ENCODE measurements at places on chromosomes 7 and 10.
A peak's percentile ranks its signal among the peaks of the same experiment; 100 is the strongest.

DNA sequence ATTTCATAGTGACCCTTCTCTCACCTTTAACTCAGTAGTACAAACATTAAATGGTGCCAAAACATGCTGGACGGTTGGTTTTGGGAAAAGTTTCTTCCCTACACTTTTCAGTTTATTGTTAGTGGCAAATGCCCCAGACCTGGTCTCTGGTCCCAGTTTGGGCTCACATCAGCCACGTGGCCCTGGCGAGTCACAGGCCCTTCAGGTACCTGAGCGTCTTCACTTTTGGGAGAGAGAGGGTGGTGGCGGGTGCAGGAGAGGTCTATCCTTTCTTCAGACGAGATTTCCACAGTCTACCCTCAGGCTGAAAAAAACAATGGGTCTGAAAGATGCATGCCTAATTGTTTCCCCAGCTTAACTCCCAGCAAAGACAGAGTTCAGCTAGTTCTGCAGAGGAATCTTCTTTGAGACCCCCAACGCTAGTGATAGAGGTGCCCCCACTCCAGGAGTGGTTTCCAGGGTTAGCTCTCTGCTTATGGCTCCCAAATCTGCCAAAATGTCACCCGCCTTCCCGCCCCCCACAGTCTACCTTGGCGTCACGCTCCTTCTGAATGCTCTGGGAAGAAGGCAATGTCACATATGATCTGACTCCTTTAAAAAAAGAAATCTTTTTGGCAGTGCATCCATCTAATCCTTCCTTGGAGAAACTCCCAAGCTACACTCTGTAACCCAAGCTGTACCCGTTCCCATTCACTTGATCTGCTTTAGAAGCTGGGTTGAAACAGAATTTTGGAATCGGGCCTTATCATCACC lies 384.8 kb upstream of the FOXK1 start:
- no peak for DNase-seq

- no peak for DNase-seq
Observed at GRCh38 chr10:112843623-112844022, 106.4 kb upstream of the TCF7L2 start.

DNA sequence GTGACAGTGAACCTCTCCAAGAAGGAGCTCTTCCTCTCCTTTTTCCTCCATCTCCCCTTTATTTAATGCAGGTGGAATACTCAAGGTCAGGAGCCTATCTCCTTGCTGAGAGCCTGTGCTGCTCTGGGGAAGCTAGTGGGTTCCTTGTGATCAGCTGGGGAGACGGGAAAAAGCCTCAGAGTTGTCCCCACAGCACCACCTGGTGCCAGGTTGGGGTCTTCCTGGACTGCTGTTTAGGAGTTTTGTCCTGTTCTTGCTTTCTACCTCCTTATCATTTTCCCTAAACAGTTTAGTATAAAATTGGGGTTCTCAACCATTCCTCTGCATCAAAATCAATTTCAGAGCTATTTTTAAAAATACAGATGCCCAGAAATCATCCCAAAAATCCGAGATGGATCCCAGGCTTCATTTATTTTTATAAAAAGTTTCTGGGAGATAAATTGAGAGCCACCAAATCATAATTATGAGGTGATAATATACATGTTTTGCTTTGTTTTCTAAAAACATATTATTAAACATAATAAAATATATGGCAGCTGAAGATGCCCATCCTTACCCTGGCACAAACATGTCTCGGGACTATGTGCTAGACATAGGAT lies 44.3 kb downstream of the MACC1 start:
- peak; percentile 35 for DNase-seq

DNA sequence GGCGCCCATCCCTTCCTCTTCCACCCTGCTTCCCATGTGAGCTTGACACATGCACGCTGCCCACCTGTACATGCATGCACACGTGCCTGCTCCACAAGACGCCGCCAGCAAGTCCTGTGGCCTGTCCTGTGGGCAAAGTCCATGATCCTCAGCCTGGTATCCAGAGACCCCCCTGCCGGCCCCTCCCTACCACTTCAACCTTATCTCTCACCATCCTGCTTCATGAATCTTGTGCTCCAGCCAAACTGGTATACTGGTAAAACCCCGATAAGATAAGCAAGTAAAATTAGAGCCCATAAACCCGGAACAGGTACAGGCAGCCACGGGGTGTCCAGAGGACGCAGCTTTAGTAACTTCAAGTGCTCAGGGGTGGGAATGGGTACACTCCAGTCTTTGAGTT lies 11.8 kb upstream of the TBXAS1 start:
- DNase-seq = no peak

DNA sequence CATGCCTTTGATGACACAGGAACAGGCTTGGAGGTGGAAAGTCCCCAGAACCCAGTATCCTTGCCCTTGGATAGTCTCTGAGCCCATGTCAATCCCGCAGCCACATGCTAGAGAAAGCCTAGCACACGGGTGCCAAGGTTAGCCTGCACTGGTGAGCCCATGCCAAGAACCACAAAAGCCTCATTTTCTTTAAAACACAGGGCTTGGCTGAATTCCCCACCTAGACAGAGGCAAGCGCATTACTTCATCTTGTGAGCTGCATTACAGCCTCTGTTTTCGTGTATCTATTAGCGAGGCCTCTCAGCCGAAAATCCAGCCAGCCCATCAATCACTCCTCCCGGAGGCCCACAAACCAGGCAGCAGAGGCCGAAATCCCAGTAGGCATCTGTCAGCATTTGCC lies 314.9 kb upstream of the AUTS2 start:
- no peak for DNase-seq

GRCh38 chr7:49376817-49377375 lies 396.5 kb upstream of the VWC2 start:
- no peak for DNase-seq

DNA sequence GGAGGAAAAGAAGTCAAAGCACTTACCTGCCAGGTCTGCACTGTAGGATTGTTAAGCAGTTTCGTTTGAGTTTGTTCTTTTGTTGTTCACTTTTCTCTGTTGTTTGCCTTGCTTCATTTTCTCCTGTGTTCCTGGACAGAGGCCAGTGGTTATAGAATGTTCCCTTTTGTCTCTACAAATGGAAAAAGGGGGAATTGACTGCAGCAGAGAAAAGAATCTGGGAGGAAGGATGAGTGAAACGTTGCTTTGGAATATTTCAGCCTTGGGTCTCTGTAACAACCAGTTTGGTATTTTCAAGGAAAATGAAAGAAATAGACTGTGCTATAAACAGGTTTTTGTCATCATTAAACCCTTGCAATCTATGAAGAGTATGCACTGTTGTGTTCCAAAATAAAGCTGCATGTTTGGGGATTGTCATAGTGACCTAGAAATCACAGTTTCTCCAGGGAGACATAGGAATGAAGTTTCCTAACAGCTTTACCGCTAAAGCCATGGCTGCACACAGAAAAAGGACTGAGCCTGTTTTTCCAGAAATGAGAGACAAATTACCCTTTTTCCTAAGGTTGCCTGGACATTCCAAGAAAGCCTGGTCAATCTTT lies 60.8 kb upstream of the HABP2 start:
- no peak for DNase-seq

GRCh38 chr10:16950656-16951601 lies 133.7 kb upstream of the RSU1 start:
- peak; percentile 11 for DNase-seq

DNA sequence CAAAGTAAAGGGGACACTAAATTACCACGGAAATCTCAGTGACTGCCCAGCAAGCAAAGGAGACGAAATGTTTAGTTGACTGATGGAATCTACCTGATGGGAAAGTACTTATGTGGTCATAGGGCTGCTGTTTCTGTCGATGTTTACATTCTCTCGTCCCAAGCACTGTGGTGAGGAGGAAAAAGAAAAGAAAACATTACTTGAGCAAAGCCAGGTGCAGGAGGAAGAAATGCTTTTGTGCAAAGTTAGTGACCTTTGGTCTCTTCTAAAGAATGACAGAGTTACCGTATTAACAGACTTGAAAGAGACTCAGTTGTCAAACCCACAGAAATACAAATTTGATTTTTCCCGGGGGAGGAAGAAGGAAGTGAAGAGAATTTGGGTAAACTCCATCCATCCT lies 43.3 kb upstream of the FMC1 start:
- DNase-seq = no peak

- no peak for DNase-seq
Observed at GRCh38 chr7:76267107-76267893, 35.2 kb upstream of the HSPB1 start.

- DNase-seq = no peak
Observed at GRCh38 chr7:106863274-106863997, 1.6 kb upstream of the PIK3CG start.

GRCh38 chr7:159042581-159043101 lies 102.0 kb downstream of the VIPR2 start:
- no peak for DNase-seq

DNA sequence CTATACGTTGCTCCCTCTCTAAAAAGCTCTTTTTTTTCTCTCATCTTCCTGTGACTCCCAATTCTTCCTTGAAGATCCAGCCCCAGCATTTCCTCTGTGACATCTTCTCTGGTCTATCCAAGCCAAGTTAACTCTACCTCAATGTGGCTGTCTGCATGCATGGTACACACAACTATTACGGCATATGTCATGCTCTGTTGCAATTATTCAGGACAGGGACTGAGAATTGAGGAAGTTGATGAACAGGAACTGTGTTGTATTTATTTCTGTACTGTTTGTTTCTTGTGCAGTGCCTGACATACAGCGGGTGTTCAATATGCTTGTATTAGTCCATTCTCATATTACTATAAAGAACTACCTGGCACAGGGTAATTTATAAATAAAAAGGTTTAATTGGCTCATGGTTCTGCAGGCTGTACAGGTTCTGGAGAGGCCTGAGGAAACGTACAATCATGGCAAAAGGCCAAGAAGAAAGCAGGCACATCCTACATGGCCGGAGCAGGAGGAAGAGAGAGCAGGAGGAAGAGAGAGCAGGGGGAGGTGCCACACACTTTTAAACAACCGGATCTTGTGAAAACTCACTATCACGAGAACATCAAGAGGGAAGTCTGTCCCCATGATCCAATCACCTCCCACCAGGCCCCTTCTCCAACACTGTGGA lies 6.3 kb downstream of the TRPV5 start:
- no peak for DNase-seq

GRCh38 chr7:138151731-138152577 lies 75.7 kb downstream of the AKR1D1 start:
- no peak for DNase-seq

GRCh38 chr7:150323682-150324372 lies 482 bp upstream of the ACTR3C start:
- DNase-seq = no peak

DNA sequence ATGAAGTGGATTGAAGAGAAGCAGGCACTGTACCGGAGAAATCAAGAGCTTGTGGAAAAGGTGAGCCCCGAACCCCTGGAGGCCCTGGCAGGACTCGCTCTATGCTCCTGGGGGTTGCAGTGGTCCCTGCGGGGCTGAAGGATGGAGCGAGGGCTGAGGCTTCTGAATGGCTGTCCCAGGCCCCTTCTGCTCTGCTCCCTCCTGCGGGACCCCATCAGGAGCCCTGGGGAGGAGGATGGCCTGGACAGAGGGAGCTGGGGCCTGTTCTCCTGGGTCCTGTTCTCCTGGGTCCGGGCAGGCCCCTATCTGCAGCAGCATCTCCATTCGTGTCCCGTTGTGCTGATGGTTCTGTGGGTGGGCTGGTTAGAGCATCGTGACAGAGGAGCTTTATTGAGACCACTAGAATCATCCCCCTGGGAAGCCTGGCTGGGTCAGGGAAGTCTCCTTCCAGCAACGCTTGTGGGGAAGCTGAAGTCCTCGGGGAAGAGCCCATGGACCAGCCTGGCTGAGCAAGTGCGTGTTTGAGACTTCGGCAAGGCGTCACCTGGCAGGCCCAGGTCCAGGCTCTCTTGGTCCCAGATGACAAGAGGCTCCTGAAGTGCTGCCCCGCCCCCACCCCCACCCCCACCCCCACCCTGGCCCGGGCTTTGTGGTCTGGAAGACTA lies 41.1 kb upstream of the DPYSL4 start:
- DNase-seq = no peak

DNA sequence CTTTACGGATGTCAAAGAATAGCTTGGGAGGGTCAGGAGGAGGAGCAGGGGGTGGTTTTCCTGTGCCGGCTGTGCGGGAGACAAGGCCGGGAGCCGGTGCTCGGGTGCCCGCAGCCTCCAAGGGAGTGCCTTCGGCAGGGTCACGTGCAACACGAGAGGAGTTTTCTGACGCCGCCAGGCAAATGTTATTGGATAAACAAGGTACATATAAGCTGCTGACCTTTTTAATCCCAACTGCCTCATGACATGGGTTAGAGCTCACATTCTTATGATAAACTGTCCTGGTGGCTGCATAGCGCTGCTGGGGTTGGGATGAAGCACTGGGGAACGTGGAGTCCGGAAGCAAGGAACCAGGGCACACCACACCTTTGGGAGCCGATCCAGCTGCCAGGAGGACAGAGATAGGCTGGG lies 124.8 kb upstream of the PDLIM1 start:
- peak; percentile 53 for DNase-seq

- DNase-seq = no peak
Observed at GRCh38 chr10:75304313-75304712, 68.6 kb upstream of the COMTD1 start.

DNA sequence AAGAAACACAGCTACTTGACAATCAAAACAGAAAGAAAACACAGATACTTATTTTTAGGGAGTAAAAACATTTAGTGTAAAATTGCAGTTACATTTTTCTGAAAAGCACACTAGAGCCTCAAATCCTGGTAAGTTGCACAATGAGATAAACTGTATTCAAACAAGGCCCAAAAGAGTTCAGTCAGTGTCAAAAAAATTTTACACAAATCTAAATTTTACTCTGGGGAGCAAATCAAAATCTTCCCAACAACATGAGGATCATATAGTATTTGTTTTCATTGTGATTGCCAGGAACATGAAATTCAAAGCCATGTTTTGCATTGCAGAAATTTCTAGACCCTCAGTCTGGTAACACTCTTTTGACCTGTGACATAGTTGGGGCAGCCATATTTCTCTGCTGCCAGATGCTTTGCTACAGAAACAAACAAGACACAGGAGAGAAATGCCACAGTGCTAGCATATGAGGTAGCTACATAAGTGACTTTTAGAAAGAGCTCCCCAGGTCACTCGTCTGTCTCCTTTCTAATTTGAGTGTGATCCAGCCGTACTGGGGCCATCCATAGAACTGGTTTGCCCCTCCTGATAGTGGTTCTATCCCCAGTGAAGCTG lies 49.6 kb downstream of the PDE1C start:
- DNase-seq = no peak

- DNase-seq = no peak
Observed at GRCh38 chr7:157791666-157792065, 454.9 kb downstream of the DNAJB6 start.

DNA sequence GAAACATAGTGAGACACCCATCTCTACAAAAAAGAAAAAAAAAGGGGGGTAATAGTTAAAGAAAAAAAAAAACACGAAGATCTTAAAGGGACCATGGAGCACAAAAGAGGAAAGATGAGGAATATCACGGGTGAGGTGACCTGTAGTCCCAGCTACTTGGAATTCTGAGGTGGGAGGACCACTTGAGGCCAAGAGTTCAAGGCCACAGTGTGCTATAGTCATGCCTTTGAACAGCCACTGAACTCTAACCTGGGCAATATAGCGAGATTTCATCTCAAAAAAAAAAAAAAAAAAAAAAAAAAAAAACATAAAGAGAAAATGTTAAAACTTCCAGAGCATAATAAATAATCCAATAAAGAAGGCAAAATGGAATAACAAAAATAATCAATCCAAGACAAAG lies 23.6 kb downstream of the AKR1D1 start:
- DNase-seq = no peak

Data from cerebellar cortex (tissue), 1 donor.